ENCODE measurements at places on chromosomes 3 and 15.

DNA sequence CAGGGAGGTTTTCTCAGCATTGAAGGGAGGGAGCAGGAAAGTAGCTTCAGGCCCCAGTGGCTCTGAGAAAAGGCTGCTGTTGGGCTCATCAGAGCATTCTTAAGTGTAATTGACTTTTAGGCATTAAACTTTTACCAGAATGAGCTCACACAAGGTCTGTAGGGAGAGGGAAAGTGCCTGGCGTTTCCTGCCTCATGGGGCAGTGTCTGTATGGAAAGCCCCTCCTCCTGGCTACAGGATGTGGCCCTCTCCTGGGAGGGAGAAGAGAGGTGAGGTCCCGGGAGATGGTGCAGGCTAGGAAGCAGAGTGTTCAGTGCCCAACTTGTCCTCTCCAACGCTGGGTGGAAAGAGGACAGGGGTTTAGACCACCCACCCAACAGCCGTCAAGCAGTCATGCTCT is 21.3 kb upstream of the SCN10A start:
- no peak for DNase-seq

DNA sequence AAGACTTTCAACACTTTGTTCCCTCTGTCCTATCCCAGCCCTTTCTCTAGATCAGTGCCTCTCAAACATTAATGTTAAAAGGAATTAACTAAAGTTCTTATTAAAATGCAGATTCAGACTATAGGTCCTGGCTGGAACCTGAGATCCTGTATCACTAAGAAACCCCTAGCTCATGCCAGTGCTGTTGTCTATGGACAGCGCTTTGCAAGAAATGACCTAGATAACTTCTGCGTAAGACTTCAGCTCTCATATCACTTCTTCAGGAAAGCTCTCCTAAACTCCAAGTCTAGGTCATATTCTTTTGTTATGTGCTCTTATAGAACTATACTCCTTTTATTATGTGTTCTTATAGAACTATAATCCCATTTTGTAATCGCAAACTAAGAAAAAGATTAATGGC is 67.8 kb upstream of the CDIN1 start:
- no peak for DNase-seq

GRCh38 chr3:103927896-103928295 is 1438.8 kb upstream of the ALCAM start:
- DNase-seq, result no peak

GRCh38 chr15:31125061-31125460 is 23.5 kb upstream of the TRPM1 start:
- DNase-seq, result no peak

GRCh38 chr3:42763021-42763420 is 10.0 kb downstream of the CCDC13 start:
- no peak for DNase-seq

GRCh38 chr3:130728037-130728436 is 18.6 kb downstream of the PIK3R4 start:
- no peak for DNase-seq

DNA sequence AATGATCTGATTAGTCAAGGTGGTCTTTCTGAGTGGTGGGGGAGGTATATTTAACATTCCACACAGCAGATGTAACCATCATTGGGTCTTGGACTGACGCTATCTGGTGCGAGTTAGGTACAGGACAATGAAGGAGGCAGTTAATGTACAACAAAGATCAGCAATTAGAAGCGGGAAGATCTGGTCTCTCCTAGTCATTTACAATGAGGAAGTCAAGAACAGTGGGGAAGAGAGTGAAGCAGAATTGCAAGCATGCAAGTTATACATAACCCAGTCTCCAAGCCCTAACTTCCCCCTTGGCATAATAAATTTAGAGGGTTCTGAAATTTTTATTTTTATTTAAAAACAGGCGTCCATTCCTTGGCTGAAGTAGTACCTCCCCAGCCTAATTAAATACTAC is 14.1 kb downstream of the GPD1L start:
- DNase-seq, result no peak

GRCh38 chr15:72995849-72996248 is 56.4 kb upstream of the NEO1 start:
- DNase-seq, result no peak

DNA sequence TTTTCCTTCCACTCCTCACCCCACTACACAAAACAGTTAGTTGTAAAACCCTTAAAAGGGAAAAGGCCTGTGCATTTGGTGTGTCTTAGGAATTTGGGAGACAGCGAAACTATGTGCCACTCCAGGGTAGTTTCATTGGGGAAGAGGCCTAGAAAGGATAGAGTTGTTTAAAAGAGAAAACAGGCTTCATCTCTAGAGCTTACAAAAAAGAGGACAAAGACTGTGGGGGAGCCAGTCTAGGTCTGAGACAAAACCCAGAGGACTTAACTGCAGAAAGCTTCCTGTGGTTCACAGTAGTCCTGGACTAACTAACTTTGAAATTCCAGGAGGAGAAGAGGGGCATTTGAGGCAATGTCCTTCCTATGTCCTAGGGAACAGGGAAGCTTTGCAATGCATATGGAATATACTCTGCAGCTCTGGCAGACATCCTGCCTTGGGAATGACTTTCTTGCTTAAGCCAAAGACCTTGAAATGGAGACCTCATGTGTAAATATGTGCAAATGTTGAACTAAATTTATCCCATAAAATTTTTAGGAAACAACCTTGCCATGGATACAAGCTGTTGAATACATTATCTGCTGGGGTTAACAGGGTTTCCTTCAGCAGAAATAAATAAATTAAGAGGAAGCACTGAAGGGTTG is 159.4 kb downstream of the LSAMP start:
- peak; percentile 39 for DNase-seq

DNA sequence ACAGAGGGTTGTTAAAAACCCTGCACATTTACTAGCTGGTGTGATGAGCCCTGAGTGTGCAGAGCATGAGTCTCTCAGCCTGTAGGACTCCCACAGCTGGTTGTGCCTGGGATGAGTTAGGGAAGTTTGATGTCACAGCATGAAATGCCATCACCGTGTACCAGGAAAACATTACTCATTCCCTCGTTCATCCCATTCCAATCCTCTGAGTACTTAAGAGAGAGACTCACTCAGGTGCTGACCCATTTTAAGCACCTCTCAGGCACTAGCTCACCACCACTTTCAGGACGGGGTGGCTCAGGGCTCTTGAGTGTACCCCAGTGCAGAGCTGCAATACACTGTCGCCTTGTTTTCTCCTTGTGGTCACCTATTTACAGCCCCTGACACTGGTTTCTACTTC is 18.7 kb downstream of the MGLL start:
- no peak for DNase-seq

- DNase-seq, result no peak
Measured at GRCh38 chr3:48187301-48187578, 977 bp downstream of the CDC25A start.
